GM12891 (cell line): ENCODE measurements at places on chromosomes 16 and 17.

- DNase-seq = no peak
Observed at GRCh38 chr17:8160741-8161221, 2.0 kb downstream of the VAMP2 start.

DNA sequence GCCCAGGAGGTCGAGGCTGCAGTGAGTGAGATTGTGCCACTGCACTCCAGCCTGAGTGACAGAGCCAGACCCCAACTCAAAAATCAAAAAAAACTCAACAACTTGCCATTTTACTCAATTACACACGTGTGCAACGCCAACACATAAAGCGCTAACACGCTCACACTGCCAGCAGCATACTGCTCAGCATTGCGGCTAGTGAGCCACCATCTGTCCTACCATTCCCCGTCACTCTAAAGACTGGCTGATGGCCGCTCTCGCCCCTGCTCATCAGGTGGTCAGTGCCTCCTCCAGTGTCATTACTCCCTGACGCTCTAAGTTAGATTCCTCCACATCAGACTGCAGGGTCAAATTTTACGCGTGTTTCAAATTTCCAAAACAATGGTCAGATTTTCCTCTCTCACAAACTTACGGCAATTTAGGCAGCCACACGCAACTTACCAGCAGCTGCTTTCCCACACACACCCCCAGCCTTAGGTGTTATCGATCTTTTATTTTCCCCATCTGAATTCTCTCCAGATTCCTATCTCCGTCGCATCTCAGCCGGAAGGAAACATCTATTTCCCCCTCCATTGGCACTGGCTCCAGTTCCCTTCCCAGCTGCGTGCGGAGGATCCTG lies 240.8 kb downstream of the C16orf95 start:
- DNase-seq = no peak

- no peak for DNase-seq
Observed at GRCh38 chr16:84993926-84994325, 17.4 kb downstream of the ZDHHC7 start.

GRCh38 chr17:48175692-48176470 lies 68.3 kb downstream of the SNX11 start:
- DNase-seq = no peak

DNA sequence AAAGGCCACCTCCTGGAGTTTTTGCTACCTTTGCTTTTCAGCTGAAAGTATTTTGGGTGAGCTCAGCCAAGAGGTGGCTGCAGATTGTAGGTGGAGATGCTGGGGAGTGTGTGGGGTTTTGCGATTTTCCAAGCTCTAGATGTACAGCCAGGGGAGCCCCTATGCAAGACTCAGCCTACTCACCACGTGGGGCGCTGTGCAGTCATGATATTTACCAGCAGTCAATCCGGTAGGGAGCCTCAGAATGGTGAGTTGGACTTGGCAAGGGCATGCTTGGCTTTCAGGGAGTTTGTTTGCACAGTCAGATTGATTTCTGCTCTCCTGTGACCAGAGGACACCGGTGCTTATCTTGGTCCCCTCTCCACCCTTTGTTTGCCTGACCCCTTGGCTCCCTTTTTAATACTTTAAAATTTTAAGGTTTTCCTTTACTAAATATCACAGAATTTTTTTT lies 175.3 kb downstream of the UTP18 start:
- DNase-seq = peak; percentile 13

- no peak for DNase-seq
Observed at GRCh38 chr17:17667947-17668346, 13.3 kb upstream of the RAI1 start.

DNA sequence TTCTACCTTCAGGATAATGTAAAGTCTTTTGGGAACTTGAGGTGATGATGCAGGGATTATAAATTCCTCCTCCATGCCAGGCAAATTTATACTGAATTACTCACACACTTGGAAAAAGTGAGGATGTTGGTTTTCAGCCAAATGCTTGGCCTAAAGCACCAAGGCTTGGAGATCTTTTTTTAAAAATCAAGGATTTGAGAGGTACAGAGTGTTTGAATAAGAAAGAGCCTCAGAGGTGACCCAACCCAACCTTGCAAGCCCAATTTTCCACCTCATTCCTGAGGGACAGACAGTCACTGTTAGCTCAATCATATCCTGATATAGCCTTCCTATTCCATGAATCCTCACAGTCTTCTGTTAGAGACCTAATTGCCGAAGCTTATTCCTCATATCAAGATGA lies 14.0 kb downstream of the GRIN2A start:
- no peak for DNase-seq

DNA sequence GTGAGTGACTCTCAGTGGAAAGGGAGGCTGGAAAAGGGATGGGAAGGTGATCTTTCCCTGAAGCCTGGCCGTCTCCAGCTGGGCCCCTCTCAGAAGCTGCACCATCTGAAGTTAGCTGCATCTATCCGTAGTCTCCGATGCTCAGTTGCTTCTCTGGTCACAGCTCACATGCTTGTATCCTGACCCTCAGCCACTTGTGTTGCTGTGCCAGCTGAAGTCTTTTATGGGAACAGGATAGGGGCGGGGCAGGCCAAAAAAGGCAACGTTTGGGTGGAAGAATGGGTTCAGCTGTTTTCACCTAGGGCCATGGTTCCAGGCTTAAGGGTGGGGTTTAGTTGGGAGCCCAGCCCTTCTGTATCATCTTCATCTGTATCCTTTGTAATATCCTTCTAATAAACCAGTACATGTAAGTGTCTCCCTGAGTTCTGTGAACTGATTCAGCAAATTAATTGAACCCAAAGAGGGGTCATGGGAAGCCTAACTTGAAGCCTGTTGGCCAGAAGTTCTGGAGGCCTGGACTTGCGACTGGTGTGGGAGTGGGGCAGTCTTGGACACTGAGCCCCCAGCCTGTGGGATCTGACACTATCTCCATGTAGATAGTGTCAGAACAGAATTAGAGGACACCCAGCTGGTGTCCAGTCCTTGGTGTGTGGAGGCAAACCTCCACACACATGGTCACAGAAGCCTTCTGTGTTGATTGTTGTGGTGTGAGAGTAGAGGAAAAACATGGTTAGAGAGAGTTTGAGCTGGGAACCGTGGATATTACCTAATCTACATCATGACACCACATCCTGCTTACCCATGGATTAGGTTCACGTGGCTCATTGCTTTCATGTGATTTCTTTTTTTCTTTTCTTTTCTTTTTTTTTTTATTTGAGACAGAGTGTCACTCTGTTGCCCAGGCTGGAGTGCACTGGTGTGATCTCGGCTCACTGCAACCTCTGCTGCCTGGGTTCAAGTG lies 49.3 kb upstream of the FBXO47 start:
- DNase-seq = no peak

- no peak for DNase-seq
Observed at GRCh38 chr16:80046848-80047247, 446.3 kb upstream of the MAF start.

DNA sequence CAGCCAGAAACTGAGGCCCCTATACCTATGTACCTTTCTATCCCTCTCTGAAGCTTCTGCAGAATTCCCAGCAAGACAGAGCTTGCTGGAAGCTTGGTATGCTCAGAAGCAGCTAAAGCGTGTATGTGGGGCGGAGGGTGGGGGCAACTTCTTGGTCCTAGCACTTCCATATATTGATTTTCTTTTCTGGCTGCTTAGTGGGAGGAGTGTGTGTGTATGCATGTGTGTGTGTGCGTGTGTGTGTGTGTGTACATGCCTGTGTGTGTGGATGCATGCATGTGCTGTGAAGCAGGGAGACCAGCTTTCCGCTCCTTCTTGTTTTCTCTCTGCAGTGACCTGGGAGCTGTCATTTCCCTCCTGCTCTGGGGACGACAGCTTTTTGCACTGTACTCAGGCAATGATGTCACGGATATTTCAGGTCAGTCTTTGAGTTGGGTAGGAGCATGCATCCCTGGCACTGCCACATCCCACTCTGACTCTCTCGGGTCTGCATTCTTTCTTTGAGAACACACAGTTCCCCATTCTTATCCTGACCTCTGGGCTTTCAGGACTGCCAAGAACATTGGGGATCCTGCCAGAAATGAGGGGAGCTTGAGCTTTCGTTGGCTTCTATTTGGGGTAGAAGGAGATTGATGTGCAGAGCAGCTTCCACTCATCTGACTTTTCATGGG lies 10.7 kb downstream of the HPR start:
- no peak for DNase-seq

DNA sequence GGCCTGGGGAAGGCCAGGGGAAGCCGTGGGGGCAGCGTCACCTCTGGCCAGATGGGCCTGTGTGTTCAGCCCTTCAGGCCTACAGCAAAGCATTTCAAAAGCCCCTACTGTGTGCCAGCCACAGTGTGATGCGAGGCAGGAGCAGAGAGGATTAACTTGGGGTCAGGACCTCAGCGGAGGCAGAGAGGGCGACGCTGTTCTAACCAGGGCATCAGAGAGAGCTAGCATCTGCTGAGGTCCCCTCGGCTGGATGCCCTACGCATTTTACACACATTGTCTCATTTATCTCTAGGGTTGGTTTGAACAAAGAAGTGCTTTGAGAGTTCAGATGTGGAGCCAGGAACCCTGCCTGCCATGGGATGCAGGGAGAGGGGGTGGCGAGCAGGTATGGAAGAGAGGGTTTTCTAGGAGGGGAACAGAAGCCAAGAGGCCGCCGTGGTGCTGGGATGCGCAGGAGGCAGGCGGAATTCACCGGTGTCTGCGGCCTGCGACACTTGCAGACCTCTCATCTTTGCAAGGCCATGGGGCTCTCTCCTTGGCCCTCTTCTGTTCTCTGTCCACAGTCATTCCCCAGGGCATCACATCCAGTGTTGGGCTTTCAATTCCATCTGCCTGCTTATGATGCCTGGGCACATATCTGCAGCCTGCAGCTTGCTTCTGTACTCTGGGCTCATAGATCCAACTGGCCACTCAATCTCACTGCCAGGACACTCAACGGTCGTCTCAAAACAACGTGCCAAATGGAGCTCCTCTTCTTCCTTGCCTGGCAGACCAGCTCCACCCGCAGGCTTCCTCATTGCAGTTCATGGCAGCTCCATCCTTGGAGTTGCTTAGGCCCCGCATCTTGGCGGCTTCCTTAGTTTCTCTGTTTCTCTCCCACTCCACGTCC lies 8.1 kb upstream of the NKD1 start:
- DNase-seq = no peak

GRCh38 chr16:53884748-53885147 lies 180.8 kb downstream of the FTO start:
- no peak for DNase-seq

- no peak for DNase-seq
Observed at GRCh38 chr17:38724337-38724988, 5.7 kb upstream of the CISD3 start.

DNA sequence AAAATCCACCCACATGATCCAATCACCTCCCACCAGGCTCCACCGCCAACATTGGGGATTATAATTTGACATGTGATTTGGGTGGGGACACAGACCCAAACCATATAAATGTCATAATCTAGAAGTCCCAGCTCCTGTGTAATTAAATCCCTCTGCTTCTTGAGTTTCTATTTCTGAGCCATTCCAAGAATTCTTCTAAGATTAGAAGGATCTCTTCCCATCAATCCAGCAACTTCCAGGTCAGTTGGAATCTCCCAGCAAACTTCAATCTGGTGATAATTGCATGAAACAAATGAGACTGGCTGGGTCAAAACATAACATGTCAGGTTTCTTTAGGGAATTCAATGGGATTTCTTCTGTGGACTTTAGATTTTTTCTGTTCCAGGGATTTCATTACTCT lies 127.8 kb upstream of the CDH5 start:
- no peak for DNase-seq

DNA sequence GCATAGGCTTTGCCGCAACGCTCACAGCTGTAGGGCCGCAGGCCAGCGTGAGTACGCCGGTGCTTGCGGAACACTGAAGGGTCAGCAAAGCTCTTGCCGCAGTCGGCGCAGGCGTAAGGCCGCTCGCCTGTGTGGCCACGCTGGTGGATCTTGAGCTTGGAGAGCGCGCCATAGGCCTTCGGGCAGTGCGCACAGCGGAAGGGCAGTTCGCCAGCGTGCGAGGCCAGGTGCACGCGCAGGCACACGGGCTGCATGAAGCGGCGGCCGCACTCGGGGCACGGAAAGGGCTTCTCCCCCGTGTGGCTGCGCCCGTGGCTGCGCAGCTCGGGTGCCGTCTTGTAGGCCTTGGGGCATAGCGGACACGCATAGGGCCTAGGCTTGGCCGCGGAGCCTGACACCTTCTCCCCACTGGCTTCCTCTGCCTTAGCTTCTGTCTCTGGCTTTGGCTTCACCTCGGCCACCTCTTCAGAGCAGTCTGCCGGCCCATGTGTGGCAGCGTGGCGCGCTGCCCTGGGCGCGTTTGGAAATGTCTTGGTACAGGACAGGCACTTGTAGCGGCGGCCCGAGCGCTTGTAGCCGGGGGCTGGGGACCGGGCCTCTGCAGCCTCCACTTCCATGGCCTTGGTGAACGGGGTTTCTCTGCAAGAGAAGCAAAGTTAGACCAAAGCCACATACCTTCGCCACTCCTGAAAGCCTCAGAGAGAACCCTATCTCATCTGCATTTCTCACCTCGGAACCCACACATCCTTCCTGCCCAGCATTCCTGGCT lies 10.0 kb downstream of the ZNF668 start:
- no peak for DNase-seq

DNA sequence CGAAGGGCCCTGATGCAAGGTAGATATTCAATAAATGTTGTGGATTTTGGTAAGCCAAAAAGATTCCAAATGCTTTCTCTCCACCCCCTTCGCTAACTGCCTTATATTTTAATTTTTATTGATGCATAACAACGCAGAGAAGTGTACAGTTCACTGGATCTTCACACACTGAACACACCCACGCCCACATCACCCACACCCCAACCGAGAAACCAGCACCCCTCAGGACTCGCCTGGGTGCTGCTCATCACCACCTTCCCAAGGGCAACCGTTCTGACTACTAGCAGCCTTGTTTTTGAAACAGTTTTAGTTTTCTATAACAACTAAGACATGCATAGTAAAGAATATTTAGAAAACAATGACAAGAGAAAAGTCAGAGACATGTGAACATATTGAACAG lies 9.1 kb upstream of the PLCG2 start:
- DNase-seq = no peak

DNA sequence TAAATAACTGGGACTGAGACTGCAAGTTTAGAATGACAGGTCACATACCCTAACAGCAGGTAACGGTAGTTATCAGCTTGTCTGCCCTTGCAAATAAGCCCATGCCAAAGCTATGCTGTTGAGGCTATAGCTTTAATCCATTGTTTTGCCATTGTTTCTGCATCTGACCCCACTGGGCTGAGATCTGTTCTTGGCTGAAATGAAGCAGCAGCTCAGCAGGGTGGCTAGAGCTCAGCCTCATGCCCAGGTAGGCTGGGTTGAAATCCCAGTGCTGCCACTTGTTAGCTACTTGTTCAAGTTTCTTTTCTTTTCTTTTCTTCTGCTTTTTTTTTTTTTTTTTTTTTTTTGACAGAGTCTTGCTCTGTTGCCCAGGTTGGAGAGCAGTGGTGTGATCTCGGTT lies 40.1 kb downstream of the NKD1 start:
- no peak for DNase-seq

- DNase-seq = no peak
Observed at GRCh38 chr17:17097763-17098345, 55.6 kb downstream of the MPRIP start.

GRCh38 chr17:63645775-63646487 lies 23.7 kb downstream of the MAP3K3 start:
- DNase-seq = no peak

DNA sequence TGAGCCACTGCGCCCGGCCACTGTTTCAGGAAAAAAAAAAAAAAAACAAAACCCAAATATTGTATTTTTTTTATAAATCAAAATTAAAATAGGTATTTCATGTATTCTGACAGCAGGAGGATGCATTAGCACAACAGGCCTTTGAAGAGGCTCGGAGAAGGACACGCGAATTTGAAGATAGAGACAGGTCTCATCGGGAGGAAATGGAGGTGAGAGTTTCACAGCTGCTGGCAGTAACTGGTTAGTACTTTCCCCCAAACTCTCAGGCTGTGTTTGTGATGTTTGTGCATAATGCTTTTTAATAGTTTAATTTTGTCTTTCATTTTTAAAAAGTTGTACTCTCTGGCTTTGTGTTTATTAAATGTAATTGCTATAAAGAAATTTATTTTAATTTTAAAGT lies 27.6 kb upstream of the PHAF1 start:
- no peak for DNase-seq
